ENCODE measurements at places on chromosomes 16 and 17. TPM values are rescaled to one million over a fixed set of nuclear protein-coding genes. Genes with fewer than 3 reads are reported as not detected.

Gene CCDC40
- total RNA-seq, result 3.5 TPM

Gene HIGD1B
- not detected for total RNA-seq

Gene P2RX1
- total RNA-seq, result not detected

Gene MT1A
- not detected for total RNA-seq

Gene RGS11
- 2.2 TPM for total RNA-seq

Gene KRTAP9-2
- not detected for total RNA-seq

Gene FOXF1
- total RNA-seq, result 0.81 TPM

Gene MEIOB
- 1.1 TPM for total RNA-seq

Gene AATF
- total RNA-seq, result 22.3 TPM

Gene STH
- not detected for total RNA-seq

Gene KIFC3
- 55.0 TPM for total RNA-seq

Gene ARHGDIA
- 187 TPM for total RNA-seq

Gene KRT36
- not detected for total RNA-seq

Gene MGAT5B
- 2.6 TPM for total RNA-seq

Gene ZNF750
- total RNA-seq, result not detected

Gene SLC12A3
- total RNA-seq, result not detected

Gene NT5M
- 2.3 TPM for total RNA-seq

Gene NOTUM
- total RNA-seq, result not detected

Gene NPTX1
- 3.4 TPM for total RNA-seq

Gene PLD6
- total RNA-seq, result 5.0 TPM

Gene MT1E
- 16.6 TPM for total RNA-seq

Gene KNOP1
- total RNA-seq, result 8.1 TPM

Gene IL17C
- total RNA-seq, result not detected

Gene ABAT
- 12.4 TPM for total RNA-seq

Gene NPIPA7
- total RNA-seq, result not detected

Gene NACA2
- total RNA-seq, result not detected

Gene TP53TG3C
- not detected for total RNA-seq

Gene EFCAB5
- total RNA-seq, result under 0.01 TPM

Gene KRTAP4-4
- total RNA-seq, result not detected

Gene FA2H
- total RNA-seq, result not detected

Gene ADAP2
- 0.32 TPM for total RNA-seq

Gene DRC7
- under 0.01 TPM for total RNA-seq

Gene TBC1D3C
- not detected for total RNA-seq

Gene CDK5R1
- total RNA-seq, result 0.65 TPM

Gene TMEM204
- 32.8 TPM for total RNA-seq

Gene CUEDC1
- total RNA-seq, result 35.0 TPM

Gene SCIMP
- not detected for total RNA-seq

Gene C1QL1
- 0.49 TPM for total RNA-seq

Gene OTOP2
- total RNA-seq, result not detected

Gene CHST5
- total RNA-seq, result not detected

Gene GP1BA
- total RNA-seq, result not detected

Gene LHX1
- total RNA-seq, result not detected
